ENCODE measurements at places on chromosomes 11 and 22.

DNA sequence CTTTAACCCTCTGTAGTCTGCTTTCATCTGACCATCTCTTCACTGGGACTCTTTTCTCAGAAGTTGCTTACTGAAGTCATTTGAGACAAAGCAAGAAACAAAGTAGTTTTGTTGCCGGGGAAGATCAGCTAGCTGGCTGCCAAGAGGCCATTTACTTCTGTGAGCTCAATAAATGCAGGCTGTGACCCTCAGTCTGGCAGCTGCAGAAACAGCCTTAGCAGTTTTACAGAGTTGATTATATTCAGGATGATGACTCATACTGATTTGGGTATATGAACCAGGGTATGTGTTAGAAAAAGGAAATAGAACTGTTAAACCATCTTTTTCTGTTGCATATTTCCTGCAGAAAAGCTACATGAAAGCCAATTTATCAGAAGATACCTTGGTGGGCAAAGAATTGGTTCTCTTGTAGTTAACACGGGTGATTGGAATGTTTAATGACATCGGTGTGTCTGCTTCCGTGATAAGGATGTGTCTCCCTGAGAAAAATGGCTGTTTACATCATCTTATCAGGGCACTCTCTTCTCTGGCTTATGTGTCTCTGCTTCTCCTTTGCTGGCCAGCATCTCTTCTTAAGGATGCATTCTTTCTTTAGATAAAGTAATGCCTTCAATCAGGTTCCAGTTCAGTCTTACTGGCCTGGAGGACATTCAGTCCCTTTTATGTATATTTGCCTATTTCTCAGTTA lies 18.5 kb downstream of the FIBIN start:
- DNase-seq = no peak

DNA sequence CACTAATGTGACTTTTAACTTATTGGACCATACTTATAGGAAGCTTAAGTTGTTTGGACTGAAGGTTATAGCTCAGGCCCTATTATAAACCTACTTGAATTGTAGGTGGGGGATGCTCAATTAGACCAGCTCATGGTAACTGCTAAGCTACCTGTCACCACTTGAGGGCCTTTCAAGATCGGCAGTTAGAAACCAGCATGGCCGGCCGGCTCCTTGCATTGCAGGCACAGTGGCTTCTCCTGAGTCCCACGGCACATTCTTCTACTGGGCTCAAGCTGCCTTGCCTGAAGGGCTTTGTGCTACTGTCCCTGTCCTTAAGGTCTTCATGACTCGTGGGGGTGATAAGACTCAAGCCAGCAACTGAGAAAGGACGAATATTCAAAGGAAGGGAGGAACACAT lies 70.8 kb downstream of the TBC1D22A start:
- DNase-seq = no peak

DNA sequence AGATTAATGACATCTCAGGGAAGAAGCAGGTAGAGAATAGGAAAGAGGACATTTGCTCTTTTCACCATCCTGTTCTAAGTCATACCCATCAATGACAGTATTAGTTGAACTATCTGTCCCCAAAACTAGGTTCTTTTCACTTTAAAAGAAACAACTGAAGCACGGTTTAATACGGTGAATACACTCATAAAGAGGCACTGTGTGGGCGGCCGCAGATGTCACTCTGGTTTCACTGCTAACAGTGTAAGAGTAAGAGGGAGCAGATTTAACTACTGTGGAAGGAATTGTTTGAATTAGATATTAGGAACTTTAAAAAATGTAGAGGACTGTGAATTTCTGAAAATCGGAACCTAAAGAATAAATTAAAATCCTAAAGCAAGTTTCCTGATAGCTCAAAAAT lies 49.5 kb downstream of the VSIG10L2 start:
- no peak for DNase-seq

DNA sequence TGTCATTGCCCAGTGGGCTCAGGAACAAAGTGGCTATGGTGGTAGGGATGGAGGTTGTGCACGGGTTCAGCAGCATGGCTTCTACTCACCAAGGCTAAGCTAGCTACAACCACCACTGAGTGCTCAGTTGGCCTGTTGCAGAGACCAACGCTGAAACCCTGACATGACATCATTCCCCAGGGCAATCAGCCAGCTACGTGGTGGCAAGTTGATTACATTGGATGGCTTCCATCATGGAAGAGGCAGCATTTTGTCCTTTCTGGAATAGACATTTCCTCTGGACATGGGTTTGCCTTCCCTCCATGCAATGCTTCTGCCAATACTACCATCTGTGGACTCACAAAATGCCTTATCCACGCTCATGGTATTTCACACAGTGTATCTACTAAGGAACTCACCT lies 634.3 kb downstream of the OPCML start:
- no peak for DNase-seq

DNA sequence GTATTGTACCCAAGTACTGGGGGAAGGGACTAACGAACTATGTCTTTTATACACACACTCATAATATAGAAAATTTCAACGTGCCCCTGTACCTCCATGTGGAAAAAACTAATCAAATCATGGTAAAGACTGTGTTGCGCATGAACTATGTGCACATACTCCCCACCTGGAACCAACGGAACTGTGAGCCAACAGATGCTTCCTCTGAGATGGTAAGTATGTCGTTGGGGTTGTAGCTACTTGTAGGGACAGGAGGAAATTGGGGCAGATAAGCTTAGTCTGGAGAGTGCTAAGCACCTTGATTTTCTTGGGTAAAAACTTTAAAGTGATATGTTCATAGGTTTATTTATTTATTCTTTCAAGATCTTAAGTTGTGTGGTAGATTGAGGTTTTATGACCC lies 40.1 kb downstream of the GLYAT start:
- no peak for DNase-seq

GRCh38 chr22:40462195-40462984 lies 92.0 kb downstream of the SGSM3 start:
- DNase-seq = no peak

DNA sequence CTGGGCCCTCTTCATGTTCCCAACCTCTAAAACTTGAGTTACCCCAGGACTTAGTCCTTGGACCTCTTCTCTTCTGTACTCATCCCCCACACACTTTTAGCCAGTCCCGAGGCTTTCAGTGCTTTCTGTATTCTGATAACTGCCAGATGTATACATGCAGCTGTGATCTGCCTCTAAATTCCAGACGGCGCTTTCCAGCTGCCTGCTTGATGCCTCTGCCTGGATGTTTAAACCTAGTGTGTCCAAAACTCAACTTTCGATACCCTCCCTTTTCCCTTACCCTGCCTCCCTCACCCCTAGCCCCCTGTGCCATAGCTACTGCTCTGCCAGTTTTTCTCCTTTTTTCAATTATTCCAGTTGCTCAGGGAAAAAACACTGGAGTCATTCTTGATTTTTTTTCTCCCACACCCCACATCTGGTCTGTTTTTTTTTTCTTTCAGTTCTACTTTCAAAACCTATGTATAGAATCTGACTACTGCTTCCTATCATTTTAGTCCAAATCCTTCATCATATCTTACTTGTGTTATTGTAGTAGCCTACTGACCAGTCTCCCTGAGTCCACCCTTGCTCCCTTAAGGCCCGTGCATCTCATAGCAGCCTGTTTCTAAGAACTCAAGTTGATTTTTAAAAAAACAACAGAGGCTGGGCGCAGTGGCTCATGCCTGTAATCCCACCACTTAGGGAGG lies 32.9 kb upstream of the TECTA start:
- DNase-seq = no peak

- DNase-seq = no peak
These were observed 80.1 kb downstream of the EMSY start for GRCh38 chr11:76524919-76525318.

- peak; percentile 42 for DNase-seq
These were observed 4.4 kb upstream of the TPCN2 start for GRCh38 chr11:69044111-69045013.

DNA sequence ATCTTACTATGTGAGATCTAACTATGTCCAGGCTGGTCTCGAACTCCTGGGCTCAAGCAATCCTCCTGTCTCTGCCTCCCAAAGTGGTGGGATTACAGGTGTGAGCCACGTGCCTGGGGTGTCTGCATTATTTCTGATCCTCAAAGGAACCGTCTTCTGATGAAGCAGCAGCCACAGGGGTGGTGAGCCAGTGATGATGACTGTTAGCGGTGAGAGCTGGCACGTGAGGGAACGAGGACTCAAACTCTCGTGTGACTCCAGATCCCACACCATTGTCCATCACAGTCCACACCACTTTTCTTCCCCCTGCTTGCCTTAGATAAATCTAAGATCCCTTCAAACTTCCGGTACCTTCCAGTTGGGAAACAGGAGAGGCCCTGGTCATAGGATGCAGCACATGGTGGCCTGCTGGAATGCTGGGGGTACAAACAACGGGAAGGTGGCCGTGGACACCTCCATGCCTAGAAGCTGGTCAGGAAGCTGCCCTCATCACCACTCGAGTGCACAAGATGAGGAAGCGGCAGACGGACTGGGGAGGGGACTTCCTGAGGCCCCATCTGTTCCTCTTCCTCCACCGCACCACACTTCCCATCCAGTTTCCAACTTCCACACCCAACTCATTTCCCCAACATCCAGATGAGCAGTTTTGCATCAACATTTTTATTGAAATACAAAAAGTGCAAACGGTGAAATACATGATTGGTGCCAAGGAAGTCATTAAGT lies 23.8 kb downstream of the ARHGAP1 start:
- no peak for DNase-seq

All from Panc1 (cell line).